Stomach (tissue), 19 donors: ENCODE measurements at places on chromosomes 7 and 10. TPM values are rescaled to one million over a fixed set of nuclear protein-coding genes. Genes with fewer than 3 reads are reported as not detected.

DNA sequence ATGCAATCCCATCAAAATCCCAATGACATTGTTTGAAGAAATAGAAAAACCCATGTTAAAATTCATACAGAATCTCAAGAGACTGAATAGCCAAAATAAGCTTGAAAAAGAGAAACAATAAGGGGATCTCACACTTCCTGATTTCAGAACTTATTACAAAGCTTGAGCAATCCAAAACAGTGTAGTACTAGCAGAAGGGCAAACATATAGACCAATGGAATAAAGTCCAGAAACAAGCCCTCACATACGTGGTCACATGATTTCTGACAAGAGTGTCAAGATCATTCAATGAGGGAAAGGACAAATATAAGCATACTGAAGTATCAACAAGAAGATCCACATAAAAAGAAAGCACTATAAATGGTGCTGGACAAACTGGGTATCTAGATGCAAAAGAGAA, 31.9 kb downstream of the MICU1 start:
- no peaks in the 10 kb centered on the region for H3K27me3 ChIP-seq
- no peak overlapping the region for H3K27ac ChIP-seq
- no peak overlapping the region for H3K4me3 ChIP-seq
- H3K36me3 ChIP-seq = no peaks in the 10 kb centered on the region
- DNase-seq = peak; percentile 8
- H3K4me1 ChIP-seq = no peaks in the 10 kb centered on the region

DNA sequence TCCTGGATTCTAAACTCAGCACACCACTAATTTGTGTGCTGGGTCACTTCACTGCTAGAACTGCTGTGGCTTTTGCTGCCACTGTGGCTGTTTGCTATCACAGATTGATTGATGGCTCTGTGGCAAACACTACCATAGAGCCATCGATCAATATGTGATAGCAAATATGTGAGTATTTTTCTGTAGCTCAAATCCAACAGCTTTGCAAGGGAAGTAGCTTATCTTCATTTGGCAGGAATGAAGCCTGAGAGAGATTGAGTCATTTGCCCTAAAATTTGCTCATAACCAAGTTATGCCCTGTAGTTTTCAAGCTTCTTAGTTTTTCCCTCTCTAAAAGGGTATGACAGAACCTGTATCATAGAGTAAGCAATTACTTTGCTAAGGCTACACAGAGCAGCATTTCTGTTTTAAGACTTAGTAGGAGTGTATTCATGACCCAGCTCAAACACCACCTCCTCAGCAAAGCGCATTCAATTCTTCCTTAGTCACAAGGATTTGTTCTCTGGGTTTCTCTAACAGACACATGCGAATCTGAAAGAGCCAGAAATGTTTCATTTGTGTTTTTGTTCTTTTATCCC, 43.1 kb downstream of the MINPP1 start:
- DNase-seq = no peak
- H3K27me3 ChIP-seq = no peaks in the 10 kb centered on the region
- no peaks in the 10 kb centered on the region for H3K4me1 ChIP-seq
- H3K4me3 ChIP-seq = no peak overlapping the region

DNA sequence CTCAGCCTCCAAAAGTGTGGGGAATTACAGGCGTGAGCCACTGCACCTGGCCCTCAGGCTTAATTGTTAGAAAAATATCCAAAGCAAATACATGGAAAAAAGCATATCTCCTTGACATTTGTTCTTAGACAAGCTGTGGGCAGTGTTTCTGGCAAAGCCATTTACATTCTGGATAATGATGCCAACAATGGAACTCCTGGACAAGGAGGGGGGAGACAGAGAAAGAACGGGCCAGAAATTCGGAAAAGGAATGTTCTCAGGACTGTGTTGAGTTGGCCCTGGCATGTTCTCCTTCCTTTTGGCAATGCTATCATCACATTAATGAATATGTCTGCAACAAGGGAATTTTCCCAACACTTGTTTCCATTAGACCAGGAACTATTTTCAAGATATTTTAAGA, 88.7 kb downstream of the UBE2H start:
- DNase-seq = peak; percentile 45
- H3K36me3 ChIP-seq = no peaks in the 10 kb centered on the region
- peaks cover 80% of the 10 kb centered on the region for H3K4me1 ChIP-seq
- peak overlapping the region; percentile 78 for H3K27ac ChIP-seq
- no peak overlapping the region for H3K4me3 ChIP-seq

- H3K27ac ChIP-seq = no peak overlapping the region
- H3K4me3 ChIP-seq = no peak overlapping the region
- H3K4me1 ChIP-seq = no peaks in the 10 kb centered on the region
- DNase-seq = no peak
- no peaks in the 10 kb centered on the region for H3K27me3 ChIP-seq
These were observed 5.1 kb downstream of the PTTG1IP2 start for GRCh38 chr7:90474284-90475210.

GRCh38 chr10:34180749-34181148, 634.3 kb downstream of the PARD3 start:
- no peaks in the 10 kb centered on the region for H3K27me3 ChIP-seq
- H3K27ac ChIP-seq = no peak overlapping the region
- no peaks in the 10 kb centered on the region for H3K36me3 ChIP-seq
- no peak for DNase-seq

GRCh38 chr10:52597189-52597863, 175.3 kb downstream of the MBL2 start:
- H3K4me1 ChIP-seq = no peaks in the 10 kb centered on the region
- DNase-seq = no peak
- no peaks in the 10 kb centered on the region for H3K27me3 ChIP-seq

GRCh38 chr10:108673741-108674140, 1249.6 kb downstream of the XPNPEP1 start:
- no peak for DNase-seq
- H3K27me3 ChIP-seq = no peaks in the 10 kb centered on the region
- H3K4me3 ChIP-seq = no peak overlapping the region
- no peak overlapping the region for H3K27ac ChIP-seq
- no peaks in the 10 kb centered on the region for H3K4me1 ChIP-seq
- H3K36me3 ChIP-seq = no peaks in the 10 kb centered on the region

DNA sequence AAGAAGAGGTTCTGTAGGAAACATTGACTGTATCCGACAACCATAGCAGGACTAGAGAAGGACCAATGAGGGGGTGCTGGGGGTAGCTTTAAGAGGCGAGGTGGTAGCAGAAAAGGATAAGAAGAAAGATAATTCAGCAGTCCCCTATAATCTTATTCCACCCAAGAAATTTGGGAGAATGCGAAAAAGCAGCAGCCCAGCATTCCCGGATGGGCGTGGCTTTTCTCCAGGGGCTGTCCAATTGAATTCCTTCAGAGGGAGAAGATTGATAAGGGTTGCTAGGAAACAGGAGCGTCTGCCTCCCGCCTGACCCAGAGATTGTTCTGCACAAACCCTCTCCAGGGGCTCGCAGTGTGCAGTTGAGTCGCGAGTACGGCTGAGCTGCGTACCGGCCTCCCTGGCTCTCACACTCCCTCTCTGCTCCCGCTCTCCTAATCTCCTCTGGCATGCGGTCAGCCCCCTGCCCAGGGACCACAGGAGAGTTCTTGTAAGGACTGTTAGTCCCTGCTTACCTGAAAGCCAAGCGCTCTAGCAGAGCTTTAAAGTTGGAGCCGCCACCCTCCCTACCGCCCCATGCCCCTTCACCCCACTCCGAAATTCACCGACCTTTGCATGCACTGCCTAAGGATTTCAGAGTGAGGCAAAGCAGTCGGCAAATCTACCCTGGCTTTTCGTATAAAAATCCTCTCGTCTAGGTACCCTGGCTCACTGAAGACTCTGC, at the start of gene GRM3:
Gene GRM3 (plus strand): TSS at position 349 of the 721 bp plus-strand sequence. CDS start 121,237 bp downstream, outside the sequence.
- peak; percentile 62 for DNase-seq
- H3K4me3 ChIP-seq = peak within 1 kb of the TSS; percentile 37
- H3K27me3 ChIP-seq = peaks cover 28% of the 10 kb centered on the region
- no peaks in the 10 kb centered on the region for H3K36me3 ChIP-seq
- peaks cover 17% of the 10 kb centered on the region for H3K4me1 ChIP-seq

DNA sequence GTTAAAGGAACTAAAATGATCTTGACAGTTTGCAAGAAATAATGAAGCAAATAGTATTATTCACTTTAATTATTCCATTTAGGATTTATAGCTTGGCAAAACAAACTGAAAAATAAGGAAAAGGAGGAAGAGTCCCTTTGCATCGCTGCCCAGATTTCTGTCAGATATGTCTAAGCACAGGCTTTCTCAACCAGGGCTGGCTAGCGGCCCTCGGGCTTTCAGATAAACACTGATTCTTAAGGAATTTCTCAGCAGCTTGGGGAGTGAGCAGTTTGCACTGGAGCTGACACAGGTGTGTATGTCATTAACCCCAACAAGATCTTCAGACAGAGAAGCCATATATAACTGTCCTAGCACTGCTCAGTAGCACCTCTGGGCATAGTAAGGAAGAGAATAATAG, 47.9 kb upstream of the SEMA3D start:
- no peaks in the 10 kb centered on the region for H3K27me3 ChIP-seq
- no peaks in the 10 kb centered on the region for H3K36me3 ChIP-seq
- no peak for DNase-seq
- no peaks in the 10 kb centered on the region for H3K4me1 ChIP-seq
- no peak overlapping the region for H3K27ac ChIP-seq

- no peak overlapping the region for H3K4me3 ChIP-seq
- no peaks in the 10 kb centered on the region for H3K27me3 ChIP-seq
- no peak overlapping the region for H3K27ac ChIP-seq
- H3K36me3 ChIP-seq = no peaks in the 10 kb centered on the region
These were observed 24.5 kb upstream of the C1GALT1 start for GRCh38 chr7:7157887-7158271.

DNA sequence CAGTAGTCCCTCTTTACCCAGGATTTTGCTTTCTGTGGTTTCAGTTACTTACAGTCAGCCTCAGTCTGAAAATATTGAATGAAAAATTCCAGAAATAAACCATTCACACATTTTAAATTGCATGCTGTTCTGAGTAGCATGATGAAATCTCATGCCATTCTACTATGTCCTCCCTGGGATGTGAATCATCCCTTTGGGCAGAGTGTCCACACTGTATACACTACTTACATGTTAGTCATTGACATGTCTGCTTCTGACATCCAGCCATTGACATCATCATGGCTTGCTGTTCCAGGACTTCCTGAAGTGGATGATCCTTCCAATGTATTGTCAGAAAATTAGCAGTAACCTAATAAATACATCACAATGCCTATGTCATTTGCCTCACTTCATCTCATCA, 34.6 kb upstream of the MALRD1 start:
- H3K36me3 ChIP-seq = no peaks in the 10 kb centered on the region
- H3K27ac ChIP-seq = no peak overlapping the region
- DNase-seq = no peak
- no peaks in the 10 kb centered on the region for H3K4me1 ChIP-seq
- H3K4me3 ChIP-seq = no peak overlapping the region

GRCh38 chr10:118596426-118597124, 1.1 kb upstream of the PRLHR start:
- DNase-seq = no peak
- H3K4me1 ChIP-seq = peaks cover 21% of the 10 kb centered on the region
- no peak overlapping the region for H3K4me3 ChIP-seq
- H3K27me3 ChIP-seq = peaks cover 40% of the 10 kb centered on the region

DNA sequence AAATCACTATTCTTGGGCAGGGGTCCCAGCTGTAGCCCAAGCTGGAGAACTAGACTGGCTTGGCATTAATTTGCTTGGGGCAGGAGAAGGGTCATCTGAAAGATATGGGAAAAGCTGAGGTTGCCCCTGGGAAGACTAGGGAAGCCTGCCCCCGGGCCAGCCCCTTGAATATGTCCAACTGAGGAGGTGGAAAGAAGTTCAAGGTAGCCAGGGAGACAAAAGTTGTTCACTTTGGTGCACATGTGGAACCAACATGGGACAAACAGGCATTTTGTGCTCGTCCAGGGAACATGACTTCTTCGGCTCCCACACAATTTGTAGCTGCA, 1.4 kb upstream of the LRRC61 start:
- peaks cover 10% of the 10 kb centered on the region for H3K36me3 ChIP-seq
- peaks cover 26% of the 10 kb centered on the region for H3K4me1 ChIP-seq
- no peak for DNase-seq
- no peaks in the 10 kb centered on the region for H3K27me3 ChIP-seq

GRCh38 chr7:29156907-29157452, 10.6 kb upstream of the CPVL start:
- H3K36me3 ChIP-seq = no peaks in the 10 kb centered on the region
- no peaks in the 10 kb centered on the region for H3K4me1 ChIP-seq
- H3K4me3 ChIP-seq = no peak overlapping the region
- peaks cover 6% of the 10 kb centered on the region for H3K27me3 ChIP-seq
- H3K27ac ChIP-seq = no peak overlapping the region
- DNase-seq = peak; percentile 20

DNA sequence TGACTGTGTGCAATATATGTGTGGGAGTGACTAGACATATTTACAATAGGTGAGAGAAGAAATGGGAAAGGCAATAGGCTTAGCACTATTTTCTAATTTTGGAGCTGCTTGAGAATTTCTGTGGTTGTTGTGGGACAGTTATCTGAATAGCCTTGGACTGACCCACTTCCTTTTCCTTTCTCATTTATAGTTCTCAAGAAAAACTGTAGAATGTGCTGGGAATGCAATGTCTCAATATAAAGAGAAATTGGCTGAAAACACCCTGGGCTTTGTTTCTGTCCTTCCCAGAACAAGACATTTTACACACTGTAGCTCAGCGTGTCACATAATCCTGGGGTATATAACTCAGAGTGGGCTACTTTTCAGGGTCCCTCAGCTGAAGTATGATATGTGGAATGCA, 153.0 kb upstream of the RHOBTB1 start:
- no peak overlapping the region for H3K4me3 ChIP-seq
- no peaks in the 10 kb centered on the region for H3K27me3 ChIP-seq
- no peak overlapping the region for H3K27ac ChIP-seq
- no peaks in the 10 kb centered on the region for H3K36me3 ChIP-seq
- H3K4me1 ChIP-seq = no peaks in the 10 kb centered on the region

- no peak for DNase-seq
- H3K36me3 ChIP-seq = no peaks in the 10 kb centered on the region
- no peaks in the 10 kb centered on the region for H3K4me1 ChIP-seq
These were observed 98.7 kb downstream of the TCERG1L start for GRCh38 chr10:131212763-131213325.

- H3K36me3 ChIP-seq = no peaks in the 10 kb centered on the region
- H3K27ac ChIP-seq = no peak overlapping the region
- DNase-seq = no peak
These were observed 188.3 kb upstream of the STK17A start for GRCh38 chr7:43394441-43395130.

NDUFB8 gene
- 77.9 TPM for total RNA-seq

WASHC2C gene
- total RNA-seq = 25.0 TPM

CPN1 gene
- not detected for total RNA-seq

EVX1 gene
- not detected for total RNA-seq

PAX4 gene
- total RNA-seq = not detected

PLEKHS1 gene
- total RNA-seq = 1.7 TPM

GRID1 gene
- not detected for total RNA-seq

ZNF33A gene
- total RNA-seq = 28.7 TPM

IFIT2 gene
- 1.3 TPM for total RNA-seq

PLCE1 gene
- 25.5 TPM for total RNA-seq

MRLN gene
- not detected for total RNA-seq

DPY19L1 gene
- total RNA-seq = 28.7 TPM

STK32C gene
- 22.8 TPM for total RNA-seq

CLEC2L gene
- total RNA-seq = not detected

HECW1 gene
- 1.3 TPM for total RNA-seq

KEL gene
- total RNA-seq = 1.5 TPM
